Left ventricle myocardium superior (tissue), 1 donor: ENCODE measurements at places on chromosomes 7 and 10. TPM values are rescaled to one million over a fixed set of nuclear protein-coding genes. Genes with fewer than 3 reads are reported as not detected.

DNA sequence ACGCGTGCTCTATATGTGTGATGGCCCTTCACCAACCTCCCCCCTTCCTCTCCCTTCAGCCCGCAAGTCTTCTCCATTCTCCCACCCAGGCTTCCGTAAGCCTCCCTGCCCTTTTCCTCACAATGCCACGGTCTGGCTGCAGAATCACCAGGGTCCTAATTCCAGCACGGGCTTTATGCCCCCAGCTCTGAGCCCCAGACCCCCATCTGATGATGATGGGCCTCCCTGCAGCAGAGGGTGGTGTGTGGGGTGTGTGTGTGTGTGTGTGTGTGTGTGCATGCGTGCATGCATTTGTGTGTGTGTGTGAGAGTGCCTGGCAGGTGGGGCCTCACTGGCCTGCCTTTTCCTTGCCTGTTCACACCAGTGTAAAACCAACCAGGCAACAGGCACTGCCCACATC, 109.9 kb downstream of the OAT start:
- DNase-seq: no peak

- DNase-seq: no peak
Observed at GRCh38 chr7:79513261-79513660, 59.8 kb upstream of the MAGI2 start.

DNA sequence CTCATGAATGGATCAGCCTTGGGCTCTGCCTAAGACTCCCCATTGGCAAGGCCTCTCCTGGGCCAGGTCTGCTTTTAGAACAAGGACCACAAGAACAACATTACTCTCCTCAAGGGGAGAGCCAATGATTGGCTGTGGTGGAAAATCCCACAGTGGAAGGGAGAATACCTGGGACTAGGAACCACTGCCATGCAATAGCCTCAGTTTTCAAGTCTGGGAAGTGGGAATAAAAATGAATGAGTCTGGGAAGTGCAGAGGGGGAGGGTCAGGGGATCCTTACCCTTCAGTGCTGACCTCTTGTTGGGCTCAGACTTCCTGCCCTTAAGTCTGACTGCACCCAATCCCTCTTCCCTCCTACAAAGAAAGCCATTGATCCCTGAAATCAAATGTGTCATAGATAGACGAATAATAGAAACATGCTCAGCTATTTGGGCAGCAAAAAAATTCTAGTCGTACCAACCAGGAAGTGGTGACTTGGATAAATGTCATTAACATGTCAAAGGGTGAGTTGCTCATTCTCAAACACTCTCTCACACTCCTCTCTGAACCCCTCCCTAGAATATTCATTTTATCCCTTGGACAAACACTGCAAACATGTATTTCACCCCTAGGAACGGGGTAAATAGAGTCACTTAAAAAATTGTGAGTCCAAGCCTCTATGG, 123.6 kb downstream of the SH3PXD2A start:
- DNase-seq: no peak

- DNase-seq: peak; percentile 86
Observed at GRCh38 chr10:71767420-71768035, 5.8 kb downstream of the VSIR start.

DNA sequence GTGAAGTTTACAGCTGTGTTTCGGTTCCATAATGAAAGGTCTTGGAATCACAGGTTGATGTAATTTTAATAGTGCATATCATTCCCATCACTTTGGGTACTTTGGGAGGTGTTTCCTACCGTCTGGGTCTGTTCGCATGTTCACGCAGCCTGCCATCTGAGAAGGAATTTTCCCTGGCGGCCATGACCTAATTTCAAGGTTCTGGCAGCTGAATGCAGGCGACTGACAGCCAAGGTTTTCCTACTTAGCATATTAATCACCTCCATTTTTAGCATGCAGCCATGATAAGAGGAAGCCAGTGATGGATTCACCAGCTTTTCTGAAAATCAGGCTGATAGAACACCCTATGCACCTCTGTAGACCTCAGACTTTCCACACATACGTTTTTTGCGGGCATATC, 319.1 kb upstream of the TMEM229A start:
- DNase-seq: peak; percentile 32

GRCh38 chr7:124840435-124840834, 74.8 kb upstream of the GPR37 start:
- no peak for DNase-seq

- DNase-seq: no peak
Observed at GRCh38 chr7:48760528-48761265, 163.7 kb upstream of the CDC14C start.

DNA sequence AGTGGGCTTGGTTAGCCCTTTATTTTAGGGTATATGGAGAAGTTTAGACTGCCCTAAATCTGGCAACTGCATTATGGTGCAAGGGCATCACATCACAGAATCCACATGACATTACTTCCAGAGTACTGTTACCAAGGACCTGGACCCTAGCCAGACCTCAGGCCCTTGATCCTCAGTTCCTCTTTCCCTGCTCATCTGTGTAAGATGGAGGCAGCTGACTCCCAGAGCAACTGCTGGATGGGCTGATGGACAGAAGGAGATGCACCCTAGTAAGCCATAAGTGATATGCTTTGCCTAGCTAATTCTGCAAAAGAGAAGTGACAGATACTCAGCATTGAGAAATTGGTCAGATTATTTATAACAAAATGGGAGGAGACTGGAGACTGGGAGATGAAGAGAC, 131.7 kb downstream of the DYNC1I1 start:
- no peak for DNase-seq

GRCh38 chr10:110138197-110138812, 69.1 kb upstream of the MXI1 start:
- no peak for DNase-seq

DNA sequence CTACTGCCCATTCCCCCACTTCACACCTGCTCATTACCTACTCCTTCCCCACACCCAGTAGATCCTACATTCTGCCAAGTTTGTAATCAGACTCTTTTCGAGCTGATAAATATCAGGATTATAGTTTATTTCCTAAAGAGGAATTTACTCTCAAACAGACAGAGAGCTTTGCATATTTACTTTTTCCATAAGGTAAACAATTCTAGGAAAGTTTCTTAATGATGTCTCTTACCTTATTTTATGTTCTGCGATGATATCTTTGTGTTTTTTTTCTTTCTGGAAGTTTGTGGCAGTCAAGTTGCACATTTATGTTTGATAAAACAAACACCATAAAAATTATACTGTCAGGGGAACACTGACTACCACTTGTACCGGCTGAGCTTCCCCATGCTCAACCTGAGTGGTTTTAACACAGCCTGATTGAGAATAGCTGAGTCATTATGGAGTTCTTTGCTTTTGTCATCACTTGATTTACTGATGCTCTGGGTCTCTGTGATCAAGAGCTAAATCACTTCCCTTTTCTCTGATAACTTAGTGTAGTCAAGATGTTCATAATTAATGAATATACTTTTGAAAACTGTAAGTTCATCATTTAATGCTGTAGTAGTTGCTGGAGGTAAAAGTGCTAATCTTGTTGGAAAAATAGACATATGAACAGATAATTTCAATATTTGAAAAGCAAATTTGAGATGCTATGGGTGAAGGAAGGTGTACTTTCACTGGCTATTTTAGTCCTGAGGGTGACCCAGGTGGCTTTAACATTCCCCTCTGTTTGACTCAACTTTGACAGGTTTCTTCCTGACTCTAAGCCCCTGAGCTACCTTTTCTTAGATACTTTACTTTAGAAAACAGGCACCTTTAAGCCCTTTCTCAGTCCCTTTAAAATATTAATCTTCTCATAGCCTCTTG, 1034.5 kb upstream of the LRRTM3 start:
- DNase-seq: no peak

- DNase-seq: no peak
Observed at GRCh38 chr10:117804470-117805011, 242.2 kb downstream of the RAB11FIP2 start.

UPK3B gene
- total RNA-seq: 2.2 TPM

UFSP1 gene
- 1.9 TPM for total RNA-seq

PHKG1 gene
- 30.4 TPM for total RNA-seq

TMEM60 gene
- 8.1 TPM for total RNA-seq

FRMPD2 gene
- total RNA-seq: not detected

DRGX gene
- not detected for total RNA-seq

PTER gene
- total RNA-seq: 25.7 TPM

CLEC5A gene
- 0.50 TPM for total RNA-seq

OR2A1 gene
- not detected for total RNA-seq

SMNDC1 gene
- total RNA-seq: 24.0 TPM

RBP3 gene
- total RNA-seq: not detected

RNF148 gene
- total RNA-seq: 0.22 TPM
